ENCODE measurements at places on chromosomes 5 and 9. TPM values are rescaled to one million over a fixed set of nuclear protein-coding genes. Genes with fewer than 3 reads are reported as not detected.

PTCH1 gene
- 19.7 TPM for total RNA-seq

- DNase-seq: peak; percentile 69
Observed at GRCh38 chr9:33813712-33814641, 3.0 kb upstream of the UBE2R2 start.

- peak; percentile 8 for DNase-seq
Observed at GRCh38 chr9:75455444-75455921, 367.2 kb downstream of the OSTF1 start.

DNA sequence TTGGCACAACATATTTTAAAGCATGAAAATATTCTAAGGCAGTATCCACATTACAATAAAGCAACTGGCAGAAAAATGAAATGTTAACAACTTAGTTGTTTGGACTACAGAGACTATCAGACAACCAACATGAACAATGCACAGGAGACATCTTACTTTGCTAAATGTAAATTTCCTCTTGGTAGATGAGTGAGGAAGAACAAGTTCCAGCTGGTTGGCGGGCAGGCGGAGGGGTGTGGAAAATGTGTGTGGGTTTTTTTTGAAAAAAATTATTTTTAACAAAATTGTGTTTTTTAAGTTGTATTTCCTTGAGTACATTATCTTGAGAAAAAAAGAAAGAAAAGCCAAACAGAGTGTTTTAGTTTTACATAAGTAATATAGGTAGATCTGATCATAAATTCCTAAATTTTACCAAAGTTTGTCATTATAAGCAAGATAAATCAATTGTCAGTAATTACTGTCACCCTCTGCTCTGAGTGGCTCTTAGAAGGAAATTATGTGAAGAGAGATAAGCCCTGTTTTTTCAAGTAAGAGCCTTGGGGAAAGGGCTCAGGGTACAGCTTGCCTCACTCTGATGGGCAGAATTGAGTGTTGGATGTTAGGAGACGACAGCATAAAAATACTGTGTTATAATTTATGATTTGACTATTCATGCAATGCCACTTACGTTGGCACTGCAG, 42.5 kb downstream of the TMEM167A start:
- peak; percentile 39 for DNase-seq

DNA sequence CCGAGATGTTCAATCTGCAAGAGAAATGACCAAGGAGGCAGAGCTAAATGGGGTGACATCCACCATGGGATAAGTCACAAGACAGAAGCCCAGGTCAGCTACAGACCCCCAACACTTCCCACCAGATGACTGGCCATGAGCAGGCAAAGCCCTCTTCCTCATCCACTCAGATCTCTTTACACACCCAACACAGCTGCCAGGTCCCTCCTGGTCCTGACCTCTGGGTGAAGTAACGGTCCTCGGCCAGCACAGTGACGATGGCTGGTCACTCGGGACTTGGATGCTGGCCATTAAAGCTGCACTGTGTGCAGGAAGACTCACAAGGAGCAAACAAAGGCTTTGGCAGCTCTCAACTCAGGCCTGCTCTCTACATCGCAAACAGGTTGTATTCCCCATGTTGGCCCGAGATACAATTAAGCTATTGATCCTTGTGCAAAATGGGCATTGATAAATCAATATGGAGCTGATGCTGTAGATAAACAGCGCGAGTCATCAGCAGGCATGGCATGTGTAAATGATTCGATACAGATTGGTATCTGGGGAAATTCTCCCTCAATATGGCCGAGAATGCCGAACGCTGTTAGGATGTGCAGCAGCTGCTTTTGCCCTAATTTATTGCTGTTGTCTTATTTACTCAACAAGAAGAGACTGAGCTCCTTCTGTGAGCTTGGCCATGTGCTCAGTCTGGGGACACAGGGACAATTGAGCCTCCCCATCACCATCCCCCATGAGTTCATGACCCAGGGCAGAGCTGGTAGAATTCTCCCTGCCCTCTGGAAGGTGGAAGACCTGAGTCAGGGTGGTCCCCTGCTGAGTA, 98.7 kb downstream of the C5orf15 start:
- DNase-seq: no peak

HK3 gene
- 4.1 TPM for total RNA-seq

- no peak for DNase-seq
Observed at GRCh38 chr9:100204796-100205195, 105.8 kb downstream of the INVS start.

SPACA9 gene
- 3.8 TPM for total RNA-seq

DNA sequence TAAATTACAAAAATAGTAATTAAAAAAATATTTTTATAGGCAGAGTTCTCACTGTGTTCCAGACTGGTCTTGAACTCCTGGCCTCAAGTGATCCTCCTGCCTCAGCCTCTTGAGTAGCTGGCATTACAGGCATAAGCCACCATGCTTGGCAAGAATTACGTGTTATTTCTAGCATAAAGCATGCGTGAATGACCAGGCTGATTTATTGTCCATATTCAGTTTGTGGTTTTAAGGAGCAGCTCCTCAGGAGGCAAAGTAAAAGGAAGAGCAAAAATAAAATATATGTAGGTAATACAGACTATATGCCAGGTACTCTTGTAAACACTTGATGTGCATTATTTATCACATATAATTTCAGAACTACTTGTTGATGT, 7.1 kb upstream of the CD180 start:
- no peak for DNase-seq

GRCh38 chr9:7298123-7298522, 501.5 kb downstream of the DMAC1 start:
- DNase-seq: no peak

PLPP7 gene
- total RNA-seq: 81.3 TPM

CD274 gene
- total RNA-seq: 4.1 TPM

TMC1 gene
- total RNA-seq: 0.62 TPM

- DNase-seq: peak; percentile 59
Observed at GRCh38 chr5:74865804-74866595, at the start of gene FAM169A. FAM169A (minus strand) TSS chr5:74866387; CDS start chr5:74841676, 24,711 bp downstream.

ODF2 gene
- 20.9 TPM for total RNA-seq

- no peak for DNase-seq
Observed at GRCh38 chr9:93536874-93537273, 39.5 kb upstream of the PHF2 start.

GRCh38 chr5:65553941-65554340, 9.0 kb downstream of the CENPK start:
- DNase-seq: no peak

FBP1 gene
- total RNA-seq: 4.4 TPM

DNA sequence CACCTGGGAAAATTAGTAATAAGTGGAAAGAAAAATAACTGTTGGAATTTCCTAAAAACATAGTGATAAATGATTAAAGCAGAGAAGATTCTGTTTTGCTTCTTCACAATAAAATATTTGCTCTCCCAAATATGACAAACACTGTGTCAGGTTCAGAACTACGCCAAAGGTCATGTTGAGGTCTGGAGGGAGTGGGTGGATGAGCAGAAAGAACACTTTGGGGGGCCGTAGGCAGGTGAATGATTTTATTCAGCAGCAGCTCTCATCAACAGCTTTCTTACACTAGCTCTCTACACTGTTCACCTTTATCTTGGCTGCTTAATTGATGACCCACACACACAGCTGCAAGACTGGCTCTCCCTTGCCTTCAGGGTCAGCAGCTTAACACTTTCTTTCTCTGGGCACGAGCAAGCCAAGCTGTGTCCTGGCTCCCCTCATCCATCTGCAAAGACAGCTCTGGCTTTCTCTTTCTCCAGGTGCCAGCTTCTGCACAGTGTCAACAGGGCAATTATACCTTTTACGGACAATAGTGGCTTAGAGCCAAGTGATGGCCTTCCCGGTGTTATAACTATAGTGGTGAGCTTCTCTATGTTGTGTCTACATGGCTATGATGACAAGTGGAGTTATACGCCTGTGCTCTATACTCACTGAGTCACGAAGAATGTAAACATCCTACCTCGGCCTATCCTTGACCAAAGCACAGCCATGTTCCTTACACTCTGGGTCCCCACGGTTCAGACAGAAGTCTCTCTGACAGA, 18.9 kb upstream of the GPX8 start:
- DNase-seq: no peak

- peak; percentile 3 for DNase-seq
Observed at GRCh38 chr5:141039517-141039916, 11.7 kb upstream of the PCDHB1 start.

MEGF9 gene
- 14.4 TPM for total RNA-seq

GRCh38 chr5:143707806-143708205, 104.2 kb upstream of the HMHB1 start:
- peak; percentile 72 for DNase-seq

- peak; percentile 33 for DNase-seq
Observed at GRCh38 chr9:129109952-129110739, 447 bp downstream of the CRAT start.

DNA sequence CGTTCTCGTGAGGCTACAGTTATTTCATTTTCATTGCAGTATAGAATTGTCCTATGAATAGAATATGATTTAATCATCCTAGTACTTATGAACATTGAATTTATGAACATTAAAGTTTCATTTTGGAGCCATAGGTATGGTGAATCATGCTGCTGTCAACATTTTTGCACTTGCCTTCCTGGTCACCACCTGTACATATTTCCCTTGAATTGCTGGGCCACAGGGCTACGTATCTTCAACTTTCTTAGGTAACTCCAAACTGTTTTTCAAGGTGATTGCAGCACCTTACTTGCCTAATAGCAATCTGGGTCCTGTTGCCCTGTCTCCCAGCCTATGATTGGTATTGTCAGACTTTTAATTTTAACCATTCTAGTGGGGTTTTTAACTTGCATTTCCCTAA, 6.5 kb upstream of the RNF145 start:
- DNase-seq: no peak

GRCh38 chr5:111635151-111635902, 121.7 kb downstream of the NREP start:
- DNase-seq: peak; percentile 75

GRCh38 chr9:130234340-130235260, 31.0 kb upstream of the HMCN2 start:
- no peak for DNase-seq

SURF1 gene
- 23.6 TPM for total RNA-seq

GRCh38 chr5:67897980-67898379, 317.6 kb upstream of the PIK3R1 start:
- no peak for DNase-seq

DNA sequence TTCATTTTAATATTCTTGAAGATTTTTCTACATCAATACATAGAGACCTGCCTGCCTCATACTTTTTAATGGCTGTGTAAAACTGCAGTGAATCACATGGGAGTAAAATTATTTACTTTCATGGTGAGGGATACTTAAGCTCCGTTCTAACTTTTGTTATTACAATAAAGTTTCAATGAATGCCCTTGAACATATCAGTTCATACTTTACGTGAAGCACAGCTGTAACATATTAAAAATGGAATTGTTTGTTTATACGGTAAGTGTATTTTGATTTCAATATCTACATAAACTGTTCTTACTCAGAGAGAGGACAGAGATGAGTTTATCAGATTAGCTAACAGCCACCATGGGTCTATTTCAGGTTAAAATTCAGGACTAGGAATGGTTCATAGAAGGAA, 155.1 kb downstream of the NR3C1 start:
- no peak for DNase-seq

ZNF618 gene
- total RNA-seq: 10.8 TPM

DNA sequence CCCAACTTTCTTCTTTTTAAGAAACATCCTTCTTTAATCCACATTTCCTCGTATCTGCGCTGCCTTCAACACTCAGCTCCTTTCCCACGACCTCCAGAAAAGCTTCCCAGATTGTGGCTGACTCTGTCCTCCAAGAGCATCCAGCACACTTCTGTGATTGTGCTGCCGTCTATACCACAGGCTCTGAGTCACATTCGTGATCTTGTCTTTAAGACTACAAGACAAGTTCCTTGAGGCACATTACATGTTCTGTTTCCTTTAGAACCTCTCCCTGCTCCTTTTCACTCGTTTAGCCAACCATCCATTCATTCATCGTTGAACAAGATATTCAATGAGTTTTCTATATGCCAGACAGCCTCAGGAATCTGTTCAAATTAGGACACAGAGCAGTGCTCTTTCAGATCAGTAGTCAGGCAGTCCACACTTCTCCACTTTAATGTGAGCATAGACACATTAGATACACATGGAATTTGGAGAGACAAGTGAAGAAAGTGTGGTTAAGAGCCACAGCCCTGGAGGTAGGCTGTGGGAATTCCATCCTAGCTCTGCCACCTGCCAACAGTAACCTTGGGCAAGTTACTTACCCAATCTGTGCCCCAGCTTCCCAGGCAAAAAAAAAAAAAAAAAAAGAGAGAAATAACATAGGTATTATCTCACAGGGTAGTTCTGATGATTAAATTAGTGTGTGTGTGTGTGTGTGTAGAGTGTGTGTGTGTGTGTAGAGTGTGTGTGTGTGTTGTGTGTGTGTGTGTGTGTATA, 18.9 kb downstream of the WHRN start:
- no peak for DNase-seq

DNA sequence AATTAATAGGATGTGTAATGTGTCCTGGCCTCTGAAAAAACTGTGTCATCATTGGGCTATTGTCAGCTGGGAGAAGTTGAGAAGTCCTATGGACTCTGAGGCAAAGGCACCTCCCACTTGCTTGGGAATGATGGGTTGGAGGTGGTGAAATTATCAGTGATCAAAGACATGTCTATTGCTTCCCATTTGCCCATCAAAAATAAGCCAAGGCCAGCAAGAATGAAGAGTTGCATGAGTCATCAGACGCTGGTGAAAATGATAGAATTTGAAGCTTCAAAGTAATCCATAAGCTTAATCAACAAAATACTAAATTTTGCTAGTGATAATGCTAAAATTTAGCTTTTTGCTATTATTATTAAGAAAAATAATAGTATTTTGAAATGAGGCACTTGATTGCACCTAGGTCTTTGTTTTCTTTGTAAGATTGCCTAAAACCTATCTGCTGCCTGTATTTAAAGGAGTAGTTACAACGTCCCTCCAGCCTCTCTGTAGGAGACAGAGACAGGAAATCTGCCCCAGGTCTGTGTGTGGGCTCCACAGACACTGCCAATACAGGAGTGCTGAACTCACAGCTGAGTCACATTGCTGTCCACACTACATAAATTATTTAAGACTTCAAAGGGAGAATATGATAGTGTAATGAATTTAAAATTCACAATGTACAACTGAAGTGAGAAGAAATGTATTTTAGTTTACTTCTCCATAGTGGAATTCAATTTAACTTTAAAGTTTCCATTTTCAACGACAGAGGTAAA, 48.4 kb upstream of the APC start:
- no peak for DNase-seq

GRCh38 chr5:164422400-164422799, 917.0 kb downstream of the MAT2B start:
- peak; percentile 5 for DNase-seq

DNA sequence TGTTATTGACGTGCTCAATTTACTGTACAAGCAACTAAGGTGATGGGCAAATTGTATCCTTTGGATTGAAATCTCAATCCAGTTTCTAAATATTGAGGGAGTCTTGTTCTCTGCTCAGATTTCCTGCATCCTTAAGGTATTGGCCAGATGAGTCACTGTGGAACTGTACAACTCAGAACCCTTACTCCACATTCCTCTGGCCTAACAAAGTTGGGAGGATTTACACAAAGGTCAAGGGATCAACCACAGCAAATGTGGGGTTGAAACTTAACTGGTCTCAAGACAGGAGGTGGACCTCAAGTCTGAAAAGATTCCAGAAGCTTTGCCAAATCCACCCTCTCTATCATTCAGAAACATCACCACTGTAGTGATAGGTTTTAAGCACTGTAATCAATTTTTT, 81.5 kb upstream of the AGXT2 start:
- no peak for DNase-seq

INSL6 gene
- not detected for total RNA-seq

Data from tongue (tissue), 3 donors.